ENCODE measurements at places on chromosomes 16 and 17.

DNA sequence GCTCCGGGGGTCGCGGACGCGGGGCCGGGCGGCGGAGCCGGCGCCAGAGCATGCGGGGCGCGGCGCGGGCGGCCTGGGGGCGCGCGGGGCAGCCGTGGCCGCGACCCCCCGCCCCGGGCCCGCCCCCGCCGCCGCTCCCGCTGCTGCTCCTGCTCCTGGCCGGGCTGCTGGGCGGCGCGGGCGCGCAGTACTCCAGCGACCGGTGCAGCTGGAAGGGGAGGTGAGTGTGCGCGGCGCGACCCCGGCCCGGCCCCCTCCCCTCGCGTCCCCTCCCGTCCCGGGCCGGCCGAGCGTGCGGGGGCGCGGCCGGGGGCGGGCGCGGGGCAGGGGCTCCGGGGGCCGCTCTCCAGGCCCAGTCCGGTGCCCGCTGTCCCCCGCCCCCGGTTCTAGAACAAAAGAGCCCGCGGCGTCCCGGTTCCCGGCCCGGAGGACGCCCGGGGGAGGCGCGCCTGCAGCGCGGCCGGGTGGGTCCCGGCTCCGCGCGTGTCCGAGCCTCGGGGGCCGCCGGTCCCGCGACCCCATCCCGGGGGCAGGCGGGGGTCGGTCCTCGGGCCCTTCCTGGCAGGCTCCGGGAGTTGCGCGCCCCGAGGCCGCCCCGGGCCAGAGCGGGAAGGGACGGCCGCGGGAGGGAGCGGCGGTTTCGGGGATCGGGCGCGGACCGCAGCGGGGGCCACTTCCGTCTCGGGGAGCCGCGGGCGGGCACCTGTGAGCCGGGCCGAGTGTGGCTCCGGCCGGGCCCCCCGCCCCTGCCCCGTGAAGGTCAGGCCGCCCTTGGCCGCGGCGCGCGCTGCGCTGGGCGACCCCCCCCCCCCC, 563 bp downstream of the METRNL start:
- DNase-seq = no peak

DNA sequence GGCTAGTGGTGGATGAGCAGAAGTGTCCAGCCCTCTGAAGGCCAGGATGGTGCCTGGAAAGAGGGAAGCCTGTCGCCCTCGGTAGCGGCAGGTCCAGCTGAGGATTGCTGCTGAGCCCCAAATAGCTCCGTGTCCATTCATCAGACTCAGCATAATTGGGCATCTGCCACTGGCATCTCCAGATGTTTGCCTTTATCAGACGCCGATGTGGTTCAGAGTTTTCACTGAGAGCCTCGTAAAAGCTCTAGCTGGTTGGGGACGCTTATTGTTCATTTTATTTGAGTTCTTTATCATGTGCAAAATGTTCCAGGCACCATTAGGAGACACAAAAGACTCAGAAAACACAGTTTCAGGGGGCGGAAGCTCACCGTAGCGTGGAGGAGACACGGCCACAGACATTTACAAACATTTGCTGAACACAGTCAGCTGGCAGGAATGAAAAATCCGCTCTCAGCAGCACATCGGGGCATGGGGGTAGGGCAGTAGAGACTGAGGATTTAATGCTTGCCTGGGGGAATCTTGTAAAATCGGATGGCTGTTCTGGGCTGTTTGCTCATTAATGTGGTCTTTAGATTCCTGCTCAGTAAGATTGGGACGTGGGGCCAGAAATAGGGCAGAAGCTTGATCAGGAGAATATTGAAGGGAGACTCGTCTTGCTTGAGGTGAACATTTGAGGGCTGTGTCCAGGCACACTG, 41.7 kb downstream of the SMPD3 start:
- DNase-seq = no peak

- DNase-seq = no peak
These were observed 54.8 kb downstream of the SCNN1B start for GRCh38 chr16:23356941-23357340.

GRCh38 chr17:49496183-49496866, 1.2 kb downstream of the NGFR start:
- peak; percentile 51 for DNase-seq

- DNase-seq = no peak
These were observed 7.4 kb downstream of the PTRH2 start for GRCh38 chr17:59699786-59700185.

DNA sequence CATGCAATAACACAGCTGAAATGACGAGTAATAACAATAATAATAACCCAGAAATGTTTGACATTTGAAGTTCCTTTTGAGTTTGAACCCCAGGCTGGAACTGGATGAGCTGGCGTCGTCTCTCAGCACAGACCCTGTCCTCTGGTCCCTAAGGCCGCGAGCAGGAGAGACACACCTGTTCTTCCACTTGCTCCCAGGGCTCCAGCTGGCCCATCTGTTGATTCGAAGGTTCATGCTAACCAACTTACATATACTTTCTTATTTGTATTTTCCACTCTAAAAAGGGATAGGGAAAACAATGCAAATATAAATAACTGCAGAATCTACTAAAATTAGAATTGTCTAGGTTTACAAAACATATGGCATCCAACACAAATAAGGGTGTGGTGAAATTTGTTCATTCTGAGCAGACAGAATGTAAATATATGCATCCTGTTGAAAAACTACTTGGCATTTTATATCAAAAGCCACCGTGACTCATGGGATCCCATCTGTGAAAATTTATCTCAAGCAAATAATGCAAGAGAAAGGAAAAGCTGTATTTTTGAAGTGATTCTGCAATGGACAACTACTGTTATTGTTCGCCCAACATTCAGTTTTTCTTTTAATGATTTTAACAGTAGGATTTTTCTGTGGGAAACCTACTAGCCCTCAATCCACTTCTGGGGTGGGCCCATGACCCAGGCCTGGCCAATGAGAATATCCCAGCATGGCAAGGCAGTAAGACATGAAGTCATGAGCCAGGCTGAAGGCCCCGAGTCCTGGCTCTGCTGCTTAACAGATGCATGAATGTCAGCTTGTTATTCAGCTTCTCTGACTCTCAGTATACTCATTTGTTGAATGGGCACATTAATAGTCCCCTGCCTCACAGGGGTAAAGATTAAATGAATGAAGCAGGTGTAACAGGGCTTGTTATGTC, 13.2 kb upstream of the RGS9 start:
- no peak for DNase-seq

- no peak for DNase-seq
These were observed 14.8 kb downstream of the PDP2 start for GRCh38 chr16:66894948-66895688.

- no peak for DNase-seq
These were observed 63.5 kb downstream of the IL21R start for GRCh38 chr16:27465483-27465879.

- no peak for DNase-seq
These were observed 3.0 kb downstream of the NGFR start for GRCh38 chr17:49498029-49498615.

GRCh38 chr16:48860341-48860740, 250.4 kb upstream of the N4BP1 start:
- no peak for DNase-seq

- no peak for DNase-seq
These were observed 73.8 kb upstream of the METRNL start for GRCh38 chr17:83005639-83006038.

DNA sequence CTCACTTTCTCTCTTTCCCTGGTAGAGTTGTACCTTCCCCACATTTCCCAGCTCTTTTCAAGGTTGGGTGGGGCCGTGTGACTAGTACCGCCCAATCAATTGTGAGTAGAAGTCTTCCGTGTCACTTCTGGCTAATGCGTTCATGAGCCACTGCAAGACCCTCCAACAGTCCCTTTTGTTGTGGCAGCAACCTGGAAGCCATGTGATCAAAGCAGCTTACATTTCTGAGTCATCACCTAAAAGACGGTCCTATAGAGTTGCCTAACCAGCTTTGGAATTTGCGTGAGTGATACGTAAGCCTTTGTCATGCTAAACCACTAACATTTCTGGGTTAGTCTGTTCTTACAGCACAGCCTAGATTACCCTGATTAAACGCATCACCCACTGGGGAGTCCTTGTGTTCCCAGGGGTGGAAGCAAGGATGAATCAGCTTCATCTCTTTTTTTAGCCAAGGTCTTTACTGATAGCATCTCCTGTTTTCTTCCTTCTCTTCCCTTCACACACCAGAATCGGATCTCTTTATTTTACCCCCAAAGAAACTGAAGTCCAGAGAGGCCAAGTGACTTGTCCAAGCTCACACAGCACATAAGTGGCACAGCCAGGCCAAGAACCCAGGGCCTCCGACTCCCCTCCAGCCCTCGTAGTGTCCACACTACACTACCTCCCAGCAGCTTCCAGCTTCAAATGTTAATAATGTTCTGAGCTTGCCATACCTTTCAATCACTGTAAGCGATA, 366.3 kb upstream of the XYLT1 start:
- no peak for DNase-seq

- DNase-seq = no peak
These were observed 693 bp downstream of the NDRG4 start for GRCh38 chr16:58500430-58501241.
